Mesothelial cell of epicardium (in vitro differentiated cells): ENCODE measurements at places on chromosomes 12 and 14. TPM values are rescaled to one million over a fixed set of nuclear protein-coding genes. Genes with fewer than 3 reads are reported as not detected.

Gene EIF2S3B
- 1.7 to 2.3 TPM (median 2.3 TPM) in 3 replicates for total RNA-seq

Gene ADGRD1
- total RNA-seq = 5.5 to 7.7 TPM (median 7.2 TPM) in 3 replicates

Gene P3H3
- 80.7 to 86.2 TPM (median 83.8 TPM) in 3 replicates for total RNA-seq

Gene IAPP
- total RNA-seq = not detected in 3 replicates

Gene SLC8A3
- 0.22 to 0.27 TPM (median 0.23 TPM) in 3 replicates for total RNA-seq

Gene KCNJ8
- total RNA-seq = 2.9 to 3.9 TPM (median 3.6 TPM) in 3 replicates

Gene ISM2
- total RNA-seq = 0.18 to 0.25 TPM (median 0.24 TPM) in 3 replicates

Gene LRRC10
- not detected in 3 replicates for total RNA-seq

Gene CLEC7A
- 0.11 TPM in 1 of 3 replicates, not detected in the others for total RNA-seq

Gene C1QL4
- 0.20 TPM in 2 of 3 replicates, not detected in the other for total RNA-seq
